ENCODE measurements at places on chromosomes 12 and 14.

DNA sequence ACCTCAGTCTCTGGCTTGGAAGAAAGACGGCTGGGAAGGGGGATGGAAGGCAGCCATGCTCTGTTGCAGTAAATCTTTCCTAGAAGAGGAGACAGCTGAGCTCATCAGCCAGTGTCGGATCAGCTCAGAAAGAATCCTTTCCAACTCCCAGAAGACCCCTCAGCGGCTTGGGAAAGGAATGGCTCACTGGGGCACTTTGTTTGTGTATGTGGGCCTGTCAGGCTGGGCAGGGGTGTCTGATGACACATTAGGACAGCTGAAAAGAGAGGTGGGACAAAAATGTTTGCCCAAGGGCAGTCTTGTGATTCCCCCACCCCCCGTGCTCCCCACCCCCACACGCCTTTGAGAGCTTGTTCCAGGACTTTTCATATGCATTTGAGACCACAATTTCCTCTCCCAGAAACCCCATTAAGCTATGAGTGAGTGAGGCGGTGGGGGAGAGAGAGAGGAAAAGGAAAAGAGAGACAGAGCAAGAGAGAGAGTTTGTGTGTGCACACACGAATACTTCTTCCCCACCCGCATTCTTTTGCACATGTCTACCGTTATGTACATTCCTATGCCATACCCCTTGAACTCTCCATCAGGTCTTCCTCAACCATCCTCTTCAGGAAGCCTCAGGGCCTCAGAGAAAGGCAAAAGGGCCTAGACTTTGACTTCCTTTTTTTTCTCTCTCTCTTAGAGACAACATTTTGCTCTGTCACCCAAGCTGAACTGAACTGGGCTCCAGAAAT lies 198.9 kb downstream of the ZFP36L1 start:
- DNase-seq, result no peak

- DNase-seq, result no peak
Observed at GRCh38 chr14:20455355-20456300, 602 bp downstream of the APEX1 start.

DNA sequence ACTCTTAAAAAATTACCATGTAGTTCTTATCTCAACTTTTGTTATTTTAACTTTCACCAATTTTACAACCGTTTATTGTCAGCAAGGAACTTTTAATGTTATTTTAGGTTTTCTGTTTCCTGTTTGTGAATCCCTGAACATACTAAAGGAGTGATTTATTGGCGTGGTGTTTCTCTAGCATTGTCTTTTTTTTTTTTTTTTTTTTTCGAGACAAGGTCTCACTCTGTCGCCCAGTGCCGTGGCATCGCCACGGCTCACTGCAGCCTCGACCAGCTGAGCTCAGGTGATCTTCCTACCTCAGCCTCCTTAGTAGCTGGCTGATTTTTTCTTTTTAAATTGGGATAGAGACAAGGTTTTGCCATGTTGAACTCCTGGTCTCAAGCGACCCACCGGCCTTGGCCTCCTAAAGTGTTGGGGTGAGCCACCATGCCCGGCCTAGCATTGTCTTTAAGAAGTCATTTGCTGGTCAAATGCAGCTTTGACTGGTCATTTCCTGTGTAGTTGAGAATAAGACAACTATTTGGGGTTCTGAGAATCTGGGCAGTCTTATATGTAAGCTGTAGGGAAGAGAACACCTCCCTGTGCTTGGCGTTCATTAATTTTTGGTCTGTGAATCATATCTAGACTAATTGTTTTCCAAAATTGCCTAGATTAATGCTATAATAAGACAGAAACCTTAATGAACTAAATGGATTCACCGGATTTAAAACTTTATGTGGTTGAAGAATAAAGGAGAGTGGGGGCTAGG lies 2.1 kb downstream of the WASHC4 start:
- no peak for DNase-seq

GRCh38 chr14:69043596-69044260 lies 64.6 kb upstream of the ACTN1 start:
- no peak for DNase-seq

DNA sequence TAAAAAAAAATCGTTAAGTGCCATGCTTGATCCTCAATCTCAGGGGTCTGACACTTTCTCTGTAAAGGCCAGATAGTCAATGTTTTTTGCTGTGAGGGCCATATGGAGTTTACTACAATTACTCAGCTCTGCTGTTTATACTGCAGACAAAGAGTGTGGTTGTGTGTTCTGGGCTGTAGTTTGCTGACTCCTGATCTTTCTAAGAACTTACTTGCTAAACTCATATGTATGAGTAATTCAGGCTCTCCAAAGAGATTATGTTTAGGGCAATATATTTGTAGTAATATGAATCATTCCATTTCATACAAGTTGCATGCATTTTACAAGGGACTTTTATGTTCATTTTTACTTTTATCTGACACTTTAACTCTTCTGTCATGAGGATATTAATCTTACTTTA lies 188.2 kb downstream of the TMTC2 start:
- no peak for DNase-seq

- no peak for DNase-seq
Observed at GRCh38 chr14:70753518-70753953, 55.8 kb downstream of the MAP3K9 start.

- DNase-seq, result no peak
Observed at GRCh38 chr14:102280376-102280962, 24.5 kb downstream of the MOK start.

DNA sequence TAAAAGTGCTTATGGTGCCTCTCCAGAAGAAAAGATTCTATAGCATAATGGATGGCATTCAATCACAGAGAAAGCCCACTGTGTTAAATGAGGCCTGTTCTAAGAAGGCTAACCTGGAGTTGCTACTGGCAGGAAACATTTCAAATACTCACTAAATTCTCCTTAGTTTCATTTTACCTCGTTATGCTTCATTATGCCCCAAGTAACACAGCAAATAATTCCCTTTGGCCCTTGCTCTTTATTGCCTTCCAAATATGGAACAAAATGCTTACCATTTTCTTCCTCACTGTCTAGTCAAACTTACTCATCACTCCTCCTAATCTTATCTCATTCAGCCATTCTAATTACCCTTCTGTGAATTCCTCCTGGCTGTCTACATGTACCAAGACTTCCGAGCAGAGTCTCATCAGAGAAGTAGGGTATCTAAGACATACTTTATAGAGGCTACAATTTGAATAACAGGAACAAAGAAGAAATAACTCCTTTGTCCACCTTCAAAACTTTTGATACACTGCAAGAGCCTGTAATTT lies 292.1 kb upstream of the CLEC14A start:
- DNase-seq, result no peak

DNA sequence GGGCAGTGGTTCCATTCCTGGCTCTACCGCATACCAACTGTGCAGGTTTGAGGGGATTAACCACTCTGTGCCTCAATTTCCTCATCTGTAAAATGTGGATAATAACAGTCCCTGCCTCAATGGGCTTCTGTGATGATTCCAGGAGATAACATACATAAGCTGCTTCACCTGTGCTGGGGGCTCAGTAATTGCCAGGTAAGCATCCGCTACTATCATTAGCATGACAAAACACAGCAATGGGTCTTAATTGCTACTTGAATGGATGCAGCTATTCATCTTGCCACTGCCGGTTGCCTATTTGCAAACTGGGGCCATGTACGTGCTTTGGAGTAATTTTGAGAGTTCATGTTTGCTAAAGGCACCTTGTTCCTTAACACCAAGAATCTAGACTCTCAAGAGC lies 132.6 kb downstream of the TMEM132D start:
- no peak for DNase-seq

GRCh38 chr12:108691998-108692808 lies 39.1 kb downstream of the CORO1C start:
- peak; percentile 85 for DNase-seq

DNA sequence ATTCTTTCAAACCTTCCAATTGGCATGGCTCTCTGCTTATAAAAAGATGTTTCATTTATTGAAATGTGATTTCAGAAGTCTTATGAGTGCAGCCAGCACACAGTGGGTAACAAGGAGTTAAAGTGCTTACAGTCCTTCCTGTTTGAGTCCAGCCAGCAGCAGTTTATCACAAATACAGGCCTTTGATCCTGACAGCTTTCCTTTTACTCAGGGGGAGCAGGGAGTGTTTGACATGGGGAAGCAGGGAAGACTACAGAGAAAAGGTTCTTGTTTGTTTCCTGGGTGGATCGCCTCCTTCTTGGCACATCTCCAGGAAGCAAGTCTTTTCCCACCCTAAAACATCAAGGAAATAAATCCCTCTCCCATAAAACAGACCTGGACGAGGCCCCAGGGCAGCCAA lies 216.1 kb downstream of the MSRB3 start:
- DNase-seq, result no peak

- no peak for DNase-seq
Observed at GRCh38 chr12:43501703-43502102, 50.3 kb downstream of the ADAMTS20 start.

DNA sequence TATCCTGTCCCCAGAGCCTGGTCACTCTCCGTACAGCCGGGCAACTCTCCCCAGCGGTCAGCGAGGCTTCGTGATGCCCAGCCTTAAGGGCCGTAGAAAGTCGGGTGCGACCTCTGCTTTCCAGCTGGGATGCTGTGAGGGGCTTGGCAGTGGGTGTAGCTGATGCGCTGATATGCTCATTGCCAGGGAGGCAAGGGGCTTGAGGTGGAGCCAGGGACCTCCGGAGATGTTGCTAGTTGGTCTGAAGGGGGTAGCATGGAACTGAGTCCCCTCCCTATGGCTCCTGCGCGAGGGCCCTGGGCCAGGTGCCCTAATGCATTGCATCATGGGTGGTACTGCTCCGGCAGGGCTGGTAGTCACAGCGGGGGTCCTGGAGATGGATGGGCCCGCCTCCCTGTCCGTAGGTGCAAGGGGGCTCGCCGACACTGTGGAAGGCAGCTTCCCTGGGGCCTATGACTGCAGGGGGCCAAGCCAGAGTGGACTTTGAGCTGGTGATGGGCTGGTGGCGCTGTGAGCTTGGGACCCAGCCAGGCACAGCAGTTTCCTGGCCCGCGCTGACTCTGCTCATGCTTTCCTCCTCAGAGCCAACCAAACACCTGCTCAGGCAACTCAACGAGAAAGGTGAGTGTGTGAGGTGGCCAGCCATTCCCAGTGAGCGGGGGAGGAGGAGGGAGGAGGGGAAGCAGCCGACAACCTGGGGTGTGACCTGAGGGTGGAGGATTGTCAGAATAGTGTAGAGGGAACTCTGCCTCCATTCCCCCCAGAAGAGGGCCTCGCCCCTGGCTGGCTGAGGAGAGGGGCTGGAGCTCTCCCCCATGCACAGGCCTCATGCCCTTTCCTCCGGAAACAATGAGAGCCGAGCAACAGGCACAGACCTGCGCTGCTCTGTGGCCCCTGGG lies 32.3 kb downstream of the PLEKHG3 start:
- no peak for DNase-seq

- no peak for DNase-seq
Observed at GRCh38 chr12:106442575-106442974, 85.0 kb downstream of the POLR3B start.

GRCh38 chr12:112367965-112368364 lies 14.3 kb downstream of the HECTD4 start:
- DNase-seq, result no peak

GRCh38 chr12:109916045-109916444 lies 16.0 kb downstream of the TCHP start:
- DNase-seq, result no peak

GRCh38 chr14:102872020-102872419 lies 50.4 kb upstream of the AMN start:
- no peak for DNase-seq

GRCh38 chr12:24479131-24479530 lies 469.8 kb downstream of the BCAT1 start:
- DNase-seq, result no peak

GRCh38 chr14:47208434-47208833 lies 467.0 kb downstream of the MDGA2 start:
- DNase-seq, result no peak

DNA sequence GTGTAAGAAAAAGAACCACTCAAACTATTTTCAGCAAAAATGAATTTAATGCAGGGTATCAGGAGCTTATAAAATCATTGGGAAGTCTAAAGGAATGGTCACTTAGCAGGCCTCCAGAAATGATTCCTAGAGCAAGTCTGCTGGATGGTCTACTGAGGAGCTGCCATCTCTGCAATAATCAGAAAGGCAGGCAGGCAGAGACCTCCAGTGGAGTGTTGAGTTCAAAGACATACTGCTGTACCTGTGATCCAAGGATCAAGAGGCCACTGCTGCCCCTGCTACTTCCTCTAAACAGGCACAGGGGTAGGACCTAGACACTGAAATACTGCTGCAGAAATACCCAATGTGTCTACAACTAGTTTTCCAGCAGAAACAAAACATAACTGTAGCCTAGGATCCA lies 14.5 kb upstream of the KICS2 start:
- no peak for DNase-seq

- DNase-seq, result no peak
Observed at GRCh38 chr12:99192489-99192888, 455.1 kb upstream of the GARIN6 start.

DNA sequence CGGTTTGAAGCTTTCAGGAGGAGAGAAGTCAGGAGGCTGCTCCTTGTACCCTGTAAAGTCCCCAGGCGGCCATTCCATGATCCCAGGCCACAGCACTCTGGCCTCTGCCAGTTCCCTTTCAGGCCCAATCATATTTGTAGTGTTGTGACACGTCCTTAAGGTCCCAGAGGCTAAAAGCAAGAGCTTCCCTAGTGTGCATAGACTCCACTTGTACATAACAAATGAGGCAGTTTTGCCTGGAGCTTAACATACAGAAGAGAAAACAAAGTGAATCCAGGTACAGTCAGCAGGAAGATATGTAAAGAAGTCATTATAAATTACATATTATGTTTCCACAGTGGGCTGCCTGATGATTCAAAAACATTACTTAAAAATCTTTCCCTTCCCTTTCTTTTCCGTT lies 81.1 kb upstream of the RPH3A start:
- no peak for DNase-seq

- no peak for DNase-seq
Observed at GRCh38 chr12:85741046-85741445, 95.2 kb downstream of the RASSF9 start.

DNA sequence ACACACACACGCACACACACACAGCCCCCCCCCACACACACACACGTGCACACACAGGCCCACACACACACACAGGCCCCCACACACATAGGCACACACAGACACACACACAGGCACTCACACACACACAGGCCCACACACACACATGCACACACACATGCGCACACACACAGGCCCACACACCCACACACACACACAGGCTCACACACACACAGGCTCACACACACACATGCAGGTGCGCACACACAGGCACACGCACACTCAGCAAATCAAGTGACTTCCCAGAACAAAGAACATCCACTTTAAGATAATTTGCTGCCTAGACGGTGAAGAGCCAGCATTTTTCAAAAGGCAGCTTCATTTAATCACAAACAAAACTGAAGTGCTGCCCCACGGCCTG lies 78.5 kb upstream of the FBRSL1 start:
- no peak for DNase-seq

DNA sequence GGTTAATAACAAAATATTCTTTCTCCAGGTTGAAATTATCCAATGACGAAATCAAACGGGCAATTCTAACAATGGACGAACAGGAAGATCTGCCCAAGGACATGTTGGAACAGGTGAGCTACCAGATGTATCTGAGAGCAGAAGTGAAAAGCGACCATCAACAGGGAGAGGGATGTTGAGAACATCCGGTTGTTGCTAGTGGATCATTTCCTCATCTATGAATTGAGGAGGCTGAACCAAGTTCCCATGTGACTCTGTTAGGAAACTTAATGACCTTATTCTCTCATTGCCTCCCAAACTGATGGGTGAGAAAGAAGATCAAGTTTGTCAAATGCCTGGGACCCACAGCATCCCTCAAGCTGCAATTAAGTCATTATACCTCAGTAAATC lies 117.7 kb downstream of the GPR135 start:
- DNase-seq, result no peak
